ENCODE measurements at places on chromosomes 12 and 14.

GRCh38 chr14:92460916-92461579 is 52.5 kb upstream of the RIN3 start:
- DNase-seq: peak; percentile 19

GRCh38 chr12:101697930-101698799 is 725 bp downstream of the CHPT1 start:
- peak; percentile 52 for DNase-seq

- DNase-seq: no peak
Measured at GRCh38 chr14:56659964-56660551, 80.5 kb downstream of the TMEM260 start.

GRCh38 chr12:120497524-120498150 is 1.7 kb downstream of the DYNLL1 start:
- no peak for DNase-seq

DNA sequence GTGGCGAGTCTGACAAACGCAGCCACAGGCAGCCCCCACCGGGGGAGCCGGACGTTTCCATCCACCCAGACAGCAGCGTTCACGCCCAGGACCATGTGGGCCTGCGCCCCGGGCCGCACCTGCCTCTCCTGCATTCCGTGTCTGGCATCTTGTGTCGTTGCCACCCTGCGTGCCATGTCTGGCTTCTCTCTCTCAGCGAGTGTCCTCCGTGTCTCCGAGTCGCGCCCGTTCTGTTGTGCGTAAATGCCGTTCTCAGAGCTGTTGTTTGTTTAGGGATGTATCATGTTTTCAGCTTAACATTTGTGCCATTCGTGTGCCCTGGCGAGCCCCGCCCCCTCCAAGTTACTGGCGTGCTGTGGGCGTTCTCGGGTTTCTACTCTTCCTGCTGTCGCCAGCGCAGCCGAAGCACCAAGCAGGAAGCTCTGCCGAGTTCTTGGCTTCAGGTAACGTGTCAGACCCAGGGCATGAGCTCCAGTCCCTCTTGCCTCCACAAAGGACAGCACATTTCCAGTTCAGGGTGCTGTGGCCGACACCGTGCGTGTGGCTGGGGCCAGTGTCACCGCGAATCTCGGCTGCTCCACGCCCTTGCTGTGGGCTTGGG is 34.6 kb downstream of the NOC4L start:
- peak; percentile 70 for DNase-seq

DNA sequence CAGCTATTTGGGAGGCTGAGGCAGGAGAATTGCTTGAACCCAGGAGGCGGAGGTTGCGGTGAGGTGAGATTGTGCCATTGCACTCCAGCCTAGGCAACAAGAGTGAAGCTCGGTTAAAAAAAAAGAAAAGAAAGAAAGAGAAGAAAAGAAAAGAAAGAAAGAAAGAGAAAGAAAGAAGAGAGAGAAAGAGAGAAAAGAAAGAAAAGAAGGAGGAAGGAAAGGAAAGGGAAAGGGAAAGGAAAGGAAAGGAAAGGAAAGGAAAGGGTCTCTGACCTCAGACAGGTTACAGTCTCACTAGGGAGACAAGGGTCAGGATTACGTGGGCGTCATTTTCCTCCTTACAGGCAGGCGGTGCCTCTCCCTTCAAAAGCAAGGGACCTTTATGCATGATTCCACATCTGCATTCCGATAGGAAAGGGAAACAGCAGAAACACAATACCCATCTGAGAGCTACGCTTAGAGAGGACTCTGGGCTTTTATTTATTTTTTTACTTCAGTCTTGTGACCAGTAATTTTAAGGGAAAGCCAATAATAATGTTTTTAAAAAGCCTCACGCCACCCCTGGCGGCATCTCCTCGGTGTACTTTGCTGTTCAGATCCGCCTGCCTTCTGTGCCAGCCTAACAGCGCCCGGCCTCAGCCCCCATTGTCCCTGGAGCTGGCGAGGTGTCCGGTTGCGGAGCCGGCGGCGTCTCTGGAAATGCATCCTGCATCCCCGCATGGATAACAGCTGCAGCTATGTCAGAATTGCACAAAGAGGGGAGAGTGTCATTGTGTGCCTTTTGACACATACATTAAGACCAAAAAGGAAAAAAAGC is 945 bp upstream of the HIP1R start:
- peak; percentile 82 for DNase-seq

GRCh38 chr14:56846970-56847930 is 37.0 kb upstream of the OTX2 start:
- DNase-seq: peak; percentile 63

GRCh38 chr14:101229666-101230065 is 326.1 kb upstream of the RTL1 start:
- DNase-seq: no peak

GRCh38 chr12:6724409-6724797 is 557 bp downstream of the COPS7A start:
- no peak for DNase-seq

DNA sequence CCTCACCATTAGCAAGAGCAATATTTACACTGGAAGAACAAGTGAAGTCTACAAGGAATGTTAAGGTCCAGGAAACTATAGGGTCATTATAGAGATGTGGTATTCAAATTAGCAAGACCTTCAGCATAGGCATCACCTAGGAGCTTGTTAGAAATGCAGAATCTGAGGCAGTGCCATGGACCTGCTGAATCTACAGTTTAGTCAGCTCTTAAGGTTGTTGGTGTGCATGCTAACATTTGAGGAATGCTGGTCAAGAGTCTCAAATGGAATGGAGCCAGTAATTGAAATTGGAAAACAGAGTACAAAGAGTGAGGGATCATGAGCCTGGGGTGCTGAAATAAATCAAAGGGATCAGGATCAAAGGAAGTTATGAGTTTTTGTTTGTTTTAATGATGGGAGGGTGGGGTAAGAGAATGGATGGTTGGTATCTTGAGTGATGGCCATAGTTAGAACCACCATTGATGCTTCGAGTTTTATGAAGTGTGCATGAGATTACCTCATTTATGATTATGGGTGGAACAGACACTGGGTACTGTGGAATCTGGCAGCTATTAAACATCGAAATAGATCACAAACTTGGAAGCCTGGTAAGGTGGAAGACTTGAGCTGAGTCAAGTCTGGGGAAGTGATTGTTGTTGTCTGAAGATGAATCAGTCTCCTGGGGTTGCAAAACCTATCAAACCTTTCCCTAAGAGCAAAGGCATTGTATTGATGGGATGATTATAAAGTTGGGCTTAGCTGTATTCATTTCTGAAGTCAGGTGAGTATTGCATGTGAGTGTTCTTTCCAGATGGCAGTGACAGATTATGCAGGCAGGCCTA is 323.3 kb upstream of the E2F7 start:
- DNase-seq: no peak

DNA sequence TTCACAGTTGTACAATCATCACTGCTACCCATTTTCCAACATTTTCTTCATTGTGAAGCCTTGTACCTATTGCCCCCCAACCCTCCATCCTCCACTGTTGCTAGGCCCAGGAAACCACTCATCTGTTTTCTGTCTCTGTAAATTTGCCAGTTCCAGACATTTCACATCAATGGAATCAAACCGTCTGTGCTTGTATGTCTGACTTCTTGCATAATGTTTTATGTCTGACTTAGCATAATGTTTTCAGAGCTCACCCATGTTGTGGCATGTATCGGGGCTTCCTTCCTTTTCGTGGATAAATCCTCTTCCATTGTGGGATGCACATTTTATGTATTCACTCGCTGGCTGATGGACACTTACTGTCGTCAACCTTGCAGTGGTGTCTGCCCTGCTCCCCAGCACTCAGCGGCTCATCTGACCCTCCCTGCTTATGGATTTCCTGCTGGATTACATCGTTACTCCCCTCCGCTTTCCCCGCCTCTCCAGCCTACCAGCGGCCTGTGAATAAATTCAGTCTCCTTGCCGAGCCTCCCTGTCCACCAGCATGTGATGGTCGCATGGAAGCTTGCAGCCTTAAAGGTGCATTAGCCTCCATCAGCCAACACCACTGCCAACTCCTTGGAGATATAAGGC is 727.6 kb upstream of the TMEM132C start:
- DNase-seq: no peak

DNA sequence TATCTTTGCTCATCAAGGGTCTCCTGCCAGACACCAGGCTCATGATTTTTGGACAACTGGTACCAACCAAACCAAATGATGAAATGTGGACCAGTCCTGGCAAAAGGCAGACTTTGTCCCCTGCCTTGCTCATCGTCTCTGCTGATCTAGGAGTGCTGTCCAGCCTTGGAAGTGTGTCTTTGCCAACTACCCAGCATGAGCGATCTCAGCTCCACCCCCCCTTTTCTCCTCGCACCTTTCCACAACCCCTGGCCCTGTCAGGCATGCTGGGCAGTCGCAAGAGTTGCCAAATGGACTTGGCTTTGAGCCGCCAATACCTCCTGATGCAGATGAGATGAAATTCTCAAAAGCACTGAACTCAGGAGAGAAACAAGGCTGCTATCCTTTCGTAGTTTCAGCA is 174.3 kb downstream of the KCNA5 start:
- DNase-seq: no peak

DNA sequence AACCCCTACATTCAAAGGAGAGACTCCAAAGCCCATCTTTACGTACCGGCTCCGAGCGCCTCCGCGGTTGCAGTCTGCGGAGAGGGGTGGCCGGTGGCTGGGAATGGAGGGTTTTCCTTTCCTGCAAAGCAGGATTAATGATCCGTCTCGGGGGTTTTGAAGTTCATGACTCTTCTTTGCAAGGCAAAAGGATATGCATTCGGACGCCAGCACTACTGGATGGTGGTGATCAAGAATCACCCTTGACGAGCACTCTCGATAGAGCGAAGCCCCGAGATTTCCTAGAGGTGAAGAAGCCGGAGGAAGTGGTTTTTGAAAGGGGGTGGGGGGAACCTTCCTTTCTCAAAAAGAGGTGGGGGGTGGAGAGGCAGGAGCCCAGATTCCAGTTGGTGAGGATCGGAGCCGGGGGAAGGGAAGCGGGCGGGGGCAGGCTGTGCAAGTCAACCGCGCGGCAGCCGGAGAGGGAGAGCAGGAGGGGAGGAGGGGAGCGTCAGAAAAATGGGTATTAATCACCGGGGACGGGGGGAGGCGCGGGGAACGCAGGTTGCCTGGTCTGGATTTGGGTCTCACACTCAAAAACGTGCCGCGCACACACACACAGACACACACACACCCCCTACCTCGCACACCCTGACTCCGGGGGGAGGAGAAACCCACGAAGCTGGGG is at the start of gene GRIN2B:
TSS of gene GRIN2B (minus strand) at position 307 of the 667 bp plus-strand sequence. CDS start 115,394 bp downstream, outside the sequence.
- no peak for DNase-seq

- DNase-seq: no peak
Measured at GRCh38 chr12:124352839-124353238, 57.9 kb downstream of the RFLNA start.

- DNase-seq: no peak
Measured at GRCh38 chr14:74578479-74578878, 33.6 kb downstream of the LTBP2 start.

GRCh38 chr12:20863056-20863455 is 52.6 kb downstream of the SLCO1B3 start:
- no peak for DNase-seq

DNA sequence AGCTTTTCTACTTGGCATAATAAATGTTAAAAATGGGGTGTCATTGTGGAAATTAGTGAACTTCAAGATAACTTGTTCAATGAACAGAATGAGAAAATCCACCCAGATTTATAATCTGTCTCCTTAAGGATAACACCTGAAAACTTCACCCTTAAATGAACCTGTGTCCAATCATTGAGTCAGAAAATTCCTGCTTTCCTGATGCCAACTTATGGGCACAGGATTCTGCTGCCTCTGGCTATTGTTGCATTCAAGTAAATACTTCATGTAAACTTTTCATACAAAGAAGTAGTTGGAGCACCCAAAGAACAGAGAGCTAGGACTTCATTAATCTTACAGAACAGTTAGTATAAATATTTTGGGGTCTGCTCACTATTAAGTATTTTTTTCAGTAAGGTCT is 98.9 kb upstream of the PLEKHA5 start:
- no peak for DNase-seq

- no peak for DNase-seq
Measured at GRCh38 chr12:13215056-13215455, 18.5 kb downstream of the EMP1 start.

DNA sequence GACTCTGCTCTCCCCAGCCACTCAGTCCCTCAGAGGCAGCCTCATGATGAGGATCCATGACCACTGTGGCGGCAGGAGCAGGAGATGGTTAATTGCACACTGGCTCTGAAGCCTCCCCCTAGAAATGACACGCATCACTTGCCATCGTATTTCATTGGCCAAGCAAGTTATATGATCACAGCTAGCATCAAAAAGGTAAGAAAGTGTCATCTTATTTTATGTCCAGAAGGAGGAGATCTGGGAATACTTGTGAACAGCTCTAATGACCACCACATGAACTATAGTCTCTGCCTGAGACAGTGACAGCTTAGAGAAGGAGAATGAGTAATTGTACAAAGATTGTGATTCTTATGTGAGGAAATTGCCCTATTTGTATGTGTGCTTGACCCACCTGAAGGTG is 363.4 kb downstream of the NUAK1 start:
- peak; percentile 93 for DNase-seq

GRCh38 chr14:23066855-23067744 is 9.8 kb upstream of the CDH24 start:
- peak; percentile 66 for DNase-seq

DNA sequence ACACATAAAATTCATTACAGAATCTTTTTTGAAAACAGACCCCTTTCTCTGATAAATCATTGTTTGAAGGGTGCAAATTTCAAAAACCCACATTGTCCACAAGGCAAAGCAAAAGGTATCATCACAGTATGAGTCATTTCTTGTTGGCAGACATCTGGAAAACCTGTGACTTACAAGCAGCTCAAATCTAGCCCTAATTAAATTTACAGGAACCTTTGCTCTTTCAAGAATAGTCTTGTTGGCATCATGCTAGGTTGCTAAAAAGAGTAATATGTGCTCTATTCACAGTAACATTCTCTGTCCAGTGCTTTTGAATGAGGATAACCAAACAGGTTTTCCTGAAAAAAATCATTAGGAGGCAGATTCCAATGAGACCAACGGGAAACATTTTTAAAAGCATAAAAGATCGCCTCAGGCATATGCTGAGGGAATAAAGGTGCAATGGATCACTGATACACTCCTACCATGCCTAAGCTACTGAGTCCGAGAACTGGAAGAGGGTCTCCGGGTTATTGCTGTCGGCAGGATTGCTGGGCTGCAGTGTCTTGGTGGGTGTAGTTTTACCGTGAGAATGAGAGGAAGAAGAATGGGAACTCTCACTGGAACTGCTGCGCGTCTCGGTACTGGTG is 55.5 kb upstream of the TTC7B start:
- DNase-seq: no peak

DNA sequence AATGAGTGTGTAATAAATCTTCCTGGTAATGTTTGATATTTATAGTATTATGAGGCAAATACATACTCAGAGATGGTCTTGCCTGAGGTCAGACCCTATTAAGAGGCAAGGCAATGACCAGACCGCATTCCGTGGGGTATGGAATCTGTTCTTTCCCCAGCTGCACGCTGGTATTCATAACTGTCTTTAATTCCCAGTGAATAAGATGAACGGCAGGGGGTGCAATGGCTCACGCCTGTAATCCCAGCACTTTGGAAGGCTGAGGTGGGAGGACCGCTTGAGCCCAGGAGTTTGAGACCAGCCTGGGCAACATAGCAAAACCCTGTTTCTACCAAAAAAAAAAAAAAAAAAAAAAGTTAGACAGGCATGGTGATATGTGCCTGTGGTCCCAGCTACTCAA is 44.6 kb downstream of the ERO1A start:
- DNase-seq: no peak

Measured in kidney (tissue), 22 donors.